ENCODE measurements at places on chromosomes 1 and 21.

GRCh38 chr1:19648689-19649088 is 4.6 kb downstream of the NBL1 start:
- DNase-seq, result no peak

DNA sequence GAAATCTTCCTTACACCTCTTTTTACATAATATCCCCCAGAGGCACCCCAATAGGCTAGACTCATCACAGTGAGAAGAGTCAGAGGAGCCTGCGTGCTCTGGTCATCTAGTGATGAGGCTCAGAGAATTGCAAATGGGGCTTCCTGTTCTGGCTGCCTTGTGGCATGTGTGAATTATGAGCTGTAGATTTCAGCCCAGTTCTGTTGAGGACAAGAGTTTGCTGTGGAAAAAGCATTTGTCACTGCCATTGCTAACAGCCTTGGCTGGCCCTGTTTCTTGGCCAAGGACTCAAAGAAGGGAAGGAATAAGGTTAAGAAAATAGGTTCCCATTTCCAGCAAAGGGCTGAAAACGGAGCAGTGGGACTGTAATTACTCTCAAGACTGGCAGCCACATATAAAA is 30.7 kb downstream of the MRAP start:
- no peak for DNase-seq

GRCh38 chr1:204447190-204447589 is 35.6 kb upstream of the PPP1R15B start:
- DNase-seq, result no peak

DNA sequence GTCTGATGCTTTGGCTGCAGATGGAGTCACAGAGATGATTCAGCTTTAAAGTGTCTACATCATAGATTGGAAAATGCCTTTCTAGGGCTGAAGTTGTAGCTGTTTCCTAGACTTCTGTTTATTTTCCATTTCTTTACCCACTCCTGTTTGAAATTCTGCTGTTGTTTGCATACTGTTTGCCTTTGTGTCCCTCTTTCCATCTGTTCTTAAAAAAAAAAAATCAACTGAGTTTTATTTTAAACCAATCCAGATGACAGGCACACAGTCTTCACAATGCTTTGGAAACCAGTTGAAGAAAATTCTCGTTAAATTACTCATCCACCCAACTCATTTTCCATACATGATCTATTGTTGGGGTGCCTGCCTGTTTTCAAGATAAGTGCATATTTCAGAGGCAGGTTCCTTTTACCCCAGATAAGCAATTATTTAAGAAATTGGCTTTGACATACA is 245.9 kb downstream of the DISC1 start:
- DNase-seq, result no peak

- no peak for DNase-seq
These were observed 486 bp upstream of the KCNA3 start for GRCh38 chr1:110675060-110675791.

DNA sequence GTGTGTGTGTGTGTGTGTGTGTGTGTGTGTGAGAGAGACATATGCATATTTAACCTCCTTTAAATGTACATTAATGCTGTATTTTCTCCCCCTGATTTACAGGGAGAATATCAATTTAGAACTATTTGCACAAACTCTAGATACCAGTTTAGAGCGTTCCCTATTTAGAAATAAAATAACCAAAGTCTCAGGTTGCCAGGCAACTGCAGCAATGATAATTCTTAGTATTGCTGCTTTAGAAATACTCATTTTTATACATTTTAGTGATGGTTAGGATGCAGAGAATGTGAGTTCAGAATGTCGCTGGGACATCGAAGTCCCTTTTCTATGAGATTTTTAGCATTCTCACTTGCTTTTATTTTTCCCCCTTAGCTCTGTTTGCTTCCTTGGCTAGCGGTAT is 497.3 kb downstream of the KIF26B start:
- DNase-seq, result no peak

DNA sequence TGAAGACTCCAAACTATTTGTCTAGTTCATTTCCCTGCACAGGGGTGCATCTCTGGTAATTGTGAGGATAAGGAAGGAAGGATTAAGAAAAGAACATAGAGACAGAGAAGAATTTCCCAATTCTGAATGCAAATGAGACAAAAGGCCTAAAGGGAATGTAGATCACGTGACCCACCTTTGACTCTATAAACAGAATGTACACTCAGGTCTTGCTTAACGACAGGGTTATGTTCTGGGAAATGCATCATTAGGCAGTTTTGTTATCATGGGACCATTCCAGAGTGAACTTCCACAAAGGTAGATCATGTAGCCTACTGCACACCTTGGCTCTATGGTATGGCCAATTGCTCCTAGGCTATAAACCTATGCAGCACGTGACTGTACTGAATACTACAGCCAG is 252.3 kb upstream of the ZP4 start:
- no peak for DNase-seq
